ENCODE measurements at places on chromosomes 3 and 15. TPM values are rescaled to one million over a fixed set of nuclear protein-coding genes. Genes with fewer than 3 reads are reported as not detected.

- no peak for DNase-seq
These were observed 247.7 kb upstream of the CDIN1 start for GRCh38 chr15:36331531-36332275.

DNA sequence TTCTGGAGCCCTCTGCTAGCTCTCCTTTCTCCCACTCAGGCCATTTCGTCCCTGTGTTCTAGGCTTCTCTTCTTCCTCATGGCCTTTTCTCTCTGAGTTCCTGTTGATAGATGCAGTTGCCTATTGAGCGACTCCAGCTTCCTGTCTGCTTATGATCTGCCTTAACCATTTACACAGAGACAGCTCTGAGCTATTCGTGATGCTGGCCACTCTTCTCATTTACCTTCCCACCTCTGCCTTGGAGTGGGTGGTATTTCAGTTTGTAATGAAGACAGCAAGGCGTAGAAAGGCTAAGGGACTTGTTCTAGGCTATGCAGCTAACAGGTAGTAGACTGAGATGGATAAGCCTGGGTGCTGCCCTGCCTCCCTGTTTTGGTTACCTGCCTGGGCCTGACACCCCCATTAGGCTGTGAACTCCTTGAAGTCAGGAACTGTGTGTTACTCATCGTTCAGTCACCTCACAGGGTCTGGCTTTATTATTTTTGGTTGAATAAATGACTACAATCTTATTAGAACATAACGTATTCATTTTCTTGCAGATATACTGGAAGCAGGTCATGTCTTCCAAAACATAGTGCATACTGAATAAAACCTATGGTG lies 12.6 kb upstream of the ZBTB47 start:
- DNase-seq: no peak

DNA sequence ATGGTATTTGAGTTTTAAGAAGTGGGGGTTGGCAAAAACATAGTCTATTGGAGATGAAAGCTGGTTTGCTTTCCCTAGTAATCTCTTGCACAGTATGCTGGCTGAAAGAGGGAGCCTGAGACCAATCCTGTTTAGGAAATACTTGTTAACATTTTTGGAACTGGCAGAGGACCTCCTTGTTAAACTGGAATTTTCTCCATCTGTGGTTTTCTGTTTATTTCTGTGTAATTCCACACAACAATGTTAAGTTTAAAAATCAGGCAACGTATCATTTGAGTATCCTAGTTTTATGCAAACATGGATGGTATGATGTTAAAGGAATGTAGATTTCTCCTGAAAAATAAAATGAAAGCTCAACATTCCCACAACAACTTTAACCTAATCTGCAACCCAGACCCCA lies 536.0 kb upstream of the TBL1XR1 start:
- no peak for DNase-seq

Gene PLD1
- 1.5 TPM for total RNA-seq

DNA sequence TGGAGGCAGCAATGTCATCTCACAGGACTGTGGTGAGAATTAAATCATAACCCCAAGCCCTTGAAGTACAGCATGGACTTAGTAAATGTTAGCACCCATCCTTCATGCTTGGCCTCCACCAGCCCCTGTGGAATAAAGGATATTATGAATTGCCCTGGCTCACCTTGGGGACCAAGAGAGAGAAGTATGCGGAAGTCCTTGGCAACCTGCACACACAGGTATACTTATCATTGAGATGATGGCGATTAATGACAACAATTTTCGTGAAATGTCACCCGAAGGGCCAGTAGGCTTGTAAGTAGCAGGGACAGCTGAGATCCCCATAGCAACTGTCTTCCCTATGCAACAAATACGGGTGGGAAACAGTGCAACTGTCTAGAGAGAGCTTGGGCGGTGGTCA lies 102.0 kb downstream of the FAM43A start:
- no peak for DNase-seq

GRCh38 chr3:25335356-25335755 lies 92.7 kb upstream of the RARB start:
- no peak for DNase-seq

DNA sequence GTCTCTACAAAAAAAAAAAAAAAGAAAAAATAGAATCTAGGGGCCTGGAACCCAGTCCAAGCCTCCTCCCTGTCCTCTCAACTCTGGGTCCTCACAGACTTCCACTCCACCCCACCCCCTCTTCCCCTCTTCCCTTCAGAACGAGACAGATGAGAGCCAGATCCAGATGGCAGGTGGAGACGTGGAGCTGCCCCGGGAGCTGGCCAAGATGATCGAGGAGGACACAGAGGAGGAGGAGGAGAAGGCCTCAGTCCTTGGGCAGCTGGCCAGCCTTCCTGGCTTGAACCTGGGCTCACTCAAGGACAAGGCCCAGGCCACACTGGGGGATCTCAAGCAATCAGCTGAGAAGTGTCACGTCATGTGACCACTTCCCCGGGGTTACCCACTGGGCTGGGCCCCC lies 3.6 kb downstream of the CPLX3 start:
- DNase-seq: no peak

GRCh38 chr15:77759896-77760592 lies 127.3 kb upstream of the LINGO1 start:
- no peak for DNase-seq

Gene ISLR
- 0.35 TPM for total RNA-seq

- DNase-seq: no peak
These were observed 1003.9 kb upstream of the CFAP20DC start for GRCh38 chr3:60053526-60054265.

Gene ACKR4
- not detected for total RNA-seq

- DNase-seq: no peak
These were observed 409.1 kb upstream of the NR2F2 start for GRCh38 chr15:95921404-95921803.

GRCh38 chr3:123336001-123336400 lies 112.9 kb downstream of the ADCY5 start:
- DNase-seq: no peak
